ENCODE measurements at places on chromosomes 6 and 20. TPM values are rescaled to one million over a fixed set of nuclear protein-coding genes. Genes with fewer than 3 reads are reported as not detected.
A peak's percentile ranks its signal among the peaks of the same experiment; 100 is the strongest.

DNA sequence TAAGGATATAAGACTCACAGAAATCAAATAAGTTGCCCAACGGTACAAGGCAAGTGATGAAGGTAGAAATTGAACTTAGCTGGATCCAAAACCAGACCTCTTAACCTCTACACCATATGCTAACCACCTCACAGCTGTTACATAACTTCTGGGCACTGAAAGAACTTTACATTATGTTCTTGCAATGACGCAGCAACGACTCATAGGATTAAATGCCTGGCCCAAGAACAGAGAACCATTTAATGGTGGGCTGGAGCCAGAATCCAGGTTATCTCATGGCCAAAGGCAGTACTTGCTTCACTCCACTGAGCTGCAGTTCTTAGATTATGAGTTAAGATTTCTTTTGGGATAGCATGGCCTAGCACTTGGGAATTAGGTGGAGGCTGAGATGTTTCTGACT lies 4.4 kb downstream of the TRMT6 start:
- DNase-seq, result peak; percentile 50

DNA sequence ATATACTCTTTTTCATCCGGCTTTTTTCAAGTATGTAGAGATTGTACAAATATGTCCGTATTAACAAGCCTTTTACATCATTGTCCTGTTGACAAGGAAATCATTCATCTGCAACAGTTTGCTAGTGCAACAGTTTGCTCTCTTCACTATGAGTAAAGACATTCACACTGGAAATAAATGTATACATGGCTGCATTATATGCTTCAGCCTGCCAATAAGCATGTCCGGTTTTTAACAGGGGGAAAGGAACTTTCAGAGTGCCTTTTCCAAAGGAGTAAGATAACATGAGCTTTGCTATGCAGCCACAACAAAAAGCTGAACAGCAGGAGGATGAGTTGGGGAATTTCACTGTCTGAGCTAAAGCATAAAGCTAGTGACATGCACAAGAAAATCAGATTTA lies 99.4 kb upstream of the ADTRP start:
- no peak for DNase-seq

- DNase-seq, result no peak
Measured at GRCh38 chr6:7813704-7814103, 87.8 kb downstream of the BMP6 start.

GRCh38 chr6:33949877-33950435 lies 146.2 kb upstream of the MLN start:
- no peak for DNase-seq

GRCh38 chr6:155380666-155381332 lies 66.5 kb upstream of the TFB1M start:
- DNase-seq, result no peak

DNA sequence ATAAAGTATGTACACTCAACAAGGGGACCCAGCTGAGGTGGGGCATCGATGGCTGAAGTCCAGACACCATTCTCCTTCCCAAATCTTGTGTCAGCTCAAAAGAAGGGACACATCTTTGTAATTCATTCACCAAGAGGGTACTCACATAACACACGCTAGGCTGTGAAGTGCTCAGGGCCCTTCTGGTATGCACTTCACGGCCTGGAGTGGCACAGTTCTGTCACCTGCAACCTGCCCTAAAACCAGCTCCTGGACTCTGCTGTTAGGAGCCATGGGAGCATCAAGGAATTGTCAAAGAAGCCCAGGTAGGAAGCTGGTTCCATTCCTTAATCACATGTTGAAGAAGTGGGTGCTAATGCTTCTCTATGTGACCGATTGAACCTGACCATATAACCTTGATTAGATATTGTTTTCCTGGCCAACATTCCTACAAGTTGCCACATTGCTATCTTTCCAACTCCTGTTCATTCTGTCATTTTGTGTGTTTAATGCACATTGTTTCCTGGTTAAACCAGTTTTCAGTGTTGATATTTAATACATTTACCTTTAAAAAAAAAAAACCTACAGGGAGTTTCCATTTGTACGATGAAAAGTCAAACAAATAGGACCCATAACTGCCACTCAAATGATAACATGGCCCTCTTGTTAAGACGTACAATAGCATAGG lies 127.3 kb downstream of the TNFRSF21 start:
- DNase-seq, result no peak

GRCh38 chr6:33926451-33926850 lies 122.6 kb upstream of the MLN start:
- DNase-seq, result no peak

DNA sequence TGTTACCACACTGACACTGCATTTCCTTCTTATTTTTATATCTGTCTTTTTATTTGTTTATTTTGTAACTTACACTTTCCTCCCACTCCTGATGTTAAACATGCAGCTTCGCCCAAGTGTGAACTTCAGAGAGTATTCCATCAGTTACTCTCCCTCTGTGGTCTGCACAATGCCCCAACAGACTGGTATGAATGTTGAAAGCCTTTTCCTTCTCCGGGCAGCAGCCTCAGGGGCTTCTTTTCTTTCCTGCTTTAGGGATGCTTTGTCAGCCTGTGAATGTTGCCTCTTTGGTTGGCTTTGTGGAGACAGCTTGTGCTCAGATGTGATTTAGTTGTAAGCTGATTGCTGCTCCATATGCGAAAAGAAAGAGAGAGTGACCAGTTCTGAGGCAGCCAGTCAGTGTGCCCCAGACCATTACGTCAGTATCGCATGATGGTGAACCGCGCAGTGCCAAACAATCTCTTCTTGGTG lies 44.0 kb downstream of the SMPDL3A start:
- peak; percentile 59 for DNase-seq

GRCh38 chr6:49787176-49787575 lies at the start of gene PGK2:
PGK2 (minus strand) TSS chr6:49787285; CDS start chr6:49787187, 98 bp downstream.
- DNase-seq, result no peak

- no peak for DNase-seq
Measured at GRCh38 chr6:131134980-131135243, 355 bp upstream of the AKAP7 start.

GRCh38 chr6:122619309-122619708 lies 9.1 kb downstream of the PKIB start:
- DNase-seq, result no peak

GRCh38 chr20:38393259-38393658 lies 41.9 kb downstream of the SNHG17 start:
- DNase-seq, result no peak

- DNase-seq, result no peak
Measured at GRCh38 chr20:60136645-60137401, 178.6 kb downstream of the CDH26 start.

Gene SOX18
- total RNA-seq, result not detected

Gene PET117
- total RNA-seq, result 13.9 TPM

Gene KCNK17
- total RNA-seq, result not detected

Gene DEFB132
- not detected for total RNA-seq

Gene ZHX3
- 27.7 TPM for total RNA-seq

Gene EMILIN3
- total RNA-seq, result 0.17 TPM

Gene CCM2L
- total RNA-seq, result not detected

Gene PPP1R3G
- total RNA-seq, result 3.3 TPM

Measured in fibroblast of lung (primary cell).